Caki2 (cell line): ENCODE measurements at places on chromosomes 6 and 20. TPM values are rescaled to one million over a fixed set of nuclear protein-coding genes. Genes with fewer than 3 reads are reported as not detected.

Gene RGS19
- 35.7 and 47.6 TPM in 2 replicates for total RNA-seq

Gene CALHM4
- total RNA-seq = not detected in 2 replicates

Gene KCNG1
- 4.9 and 5.7 TPM in 2 replicates for total RNA-seq

Gene WFDC8
- total RNA-seq = not detected in 2 replicates

Gene SNRPB2
- total RNA-seq = 122 and 125 TPM in 2 replicates

Gene ULBP3
- total RNA-seq = 9.4 and 18.1 TPM in 2 replicates

Gene SLC17A2
- total RNA-seq = not detected in 2 replicates

Gene TAGAP
- not detected in 2 replicates for total RNA-seq

Gene SRMS
- not detected in 2 replicates for total RNA-seq

Gene PBOV1
- total RNA-seq = not detected in 2 replicates

Gene FAM184A
- total RNA-seq = 0.10 TPM in 1 of 2 replicates, not detected in the other

Gene ARMH2
- total RNA-seq = not detected in 2 replicates

Gene RIPPLY2
- total RNA-seq = not detected in 2 replicates

Gene KIF6
- not detected in 2 replicates for total RNA-seq

Gene MUC22
- total RNA-seq = not detected in 2 replicates

Gene AGPAT4
- 3.6 and 15.1 TPM in 2 replicates for total RNA-seq

Gene SEMG1
- not detected in 2 replicates for total RNA-seq

Gene PDYN
- total RNA-seq = not detected in 2 replicates

Gene HLA-DRA
- not detected in 2 replicates for total RNA-seq

Gene LPA
- not detected in 2 replicates for total RNA-seq

Gene CLPSL2
- total RNA-seq = not detected in 2 replicates

Gene LAMA5
- 59.3 and 63.3 TPM in 2 replicates for total RNA-seq

Gene ADAM33
- not detected in 2 replicates for total RNA-seq

Gene LST1
- total RNA-seq = not detected in 2 replicates

Gene SPTLC3
- 8.3 and 8.5 TPM in 2 replicates for total RNA-seq

Gene PLCB1
- total RNA-seq = 2.4 and 2.5 TPM in 2 replicates
